Stimulated activated CD4-positive, alpha-beta T cell treated with anti-CD3 and anti-CD28 coated beads, Interleukin-1b, Interleukin-23, amount 100 ng/mL, for 4 hours (primary cell): ENCODE measurements at places on chromosomes 2 and 18.

GRCh38 chr18:75114231-75114764 lies 94.6 kb downstream of the PTGR3 start:
- no peak for DNase-seq

GRCh38 chr18:75247611-75248421 lies 37.2 kb downstream of the TSHZ1 start:
- DNase-seq: no peak

DNA sequence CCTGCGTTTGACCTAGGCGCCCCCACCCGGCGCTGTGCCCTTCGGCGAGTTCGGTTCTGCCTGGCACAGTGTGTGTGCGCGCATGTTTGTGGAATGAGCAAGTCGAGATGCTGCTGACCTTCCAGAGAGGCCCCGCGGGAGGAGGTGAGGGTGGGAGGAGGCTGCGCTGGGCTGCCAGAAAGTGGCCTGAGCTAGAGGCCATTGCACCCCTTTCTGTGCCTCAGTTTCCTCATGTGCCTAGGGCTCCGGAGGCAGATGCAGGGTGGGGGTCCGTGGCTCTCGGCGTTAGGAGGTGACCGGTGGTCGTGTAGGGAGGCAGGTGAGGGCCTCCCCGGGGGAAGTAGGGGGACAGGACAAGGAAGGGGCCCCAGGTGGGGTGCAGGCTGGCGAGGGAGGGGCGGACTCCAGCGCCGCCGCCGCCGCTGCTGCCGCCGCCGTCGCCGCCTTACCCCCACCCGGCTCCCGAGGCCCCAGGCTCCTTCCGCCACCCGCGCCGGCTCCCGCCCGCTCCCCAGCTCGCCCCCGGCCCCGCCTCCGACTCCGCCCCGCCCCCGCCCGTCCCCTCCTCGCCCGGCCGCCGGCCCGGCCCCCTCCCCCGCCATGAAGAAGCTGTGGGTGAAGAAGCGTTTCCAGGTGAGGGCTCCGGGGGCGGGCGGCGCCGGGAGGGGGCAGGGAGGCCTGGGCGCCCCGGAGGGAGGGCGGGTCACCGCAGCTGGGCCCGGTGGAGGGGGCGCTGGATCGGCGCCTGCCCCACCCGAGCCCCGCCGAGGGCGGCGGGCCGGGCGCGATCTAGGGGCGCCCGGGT lies 7.0 kb downstream of the SPEG start:
- peak; percentile 59 for DNase-seq

- no peak for DNase-seq
Measured at GRCh38 chr2:15354596-15355366, 206.4 kb downstream of the NBAS start.

DNA sequence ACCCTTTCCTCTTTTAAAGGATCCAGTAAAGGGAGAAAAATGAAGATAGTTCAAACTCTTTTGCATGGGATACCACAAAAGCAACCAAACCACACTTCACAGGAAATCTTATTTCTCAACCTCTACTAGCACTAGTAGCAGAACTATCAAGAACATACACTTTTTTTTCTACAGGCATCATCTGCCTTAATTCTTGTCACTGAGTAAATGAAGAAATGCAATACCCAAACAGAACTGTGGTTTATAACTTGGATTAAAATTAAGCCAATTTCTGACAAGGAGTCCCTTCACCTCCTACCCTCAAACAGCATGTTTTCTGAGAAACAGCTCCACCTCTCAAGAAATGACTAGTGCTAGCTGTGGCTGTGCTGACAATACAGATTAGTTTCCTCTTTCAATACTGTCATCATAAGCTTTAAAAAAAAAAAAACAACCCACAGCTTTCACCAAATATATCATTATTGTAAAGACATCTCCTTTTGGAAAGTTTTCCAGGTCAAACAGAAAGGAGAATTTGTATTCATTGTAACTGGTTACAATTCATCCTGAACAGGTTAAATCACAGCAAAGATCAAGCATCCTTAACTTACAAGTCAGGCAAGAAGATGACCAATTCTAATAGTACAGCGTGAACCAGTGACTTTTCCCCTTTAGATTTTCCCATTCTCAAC lies 44.4 kb downstream of the PTPN2 start:
- no peak for DNase-seq

- DNase-seq: no peak
Measured at GRCh38 chr2:207122651-207123334, 43.0 kb downstream of the KLF7 start.

DNA sequence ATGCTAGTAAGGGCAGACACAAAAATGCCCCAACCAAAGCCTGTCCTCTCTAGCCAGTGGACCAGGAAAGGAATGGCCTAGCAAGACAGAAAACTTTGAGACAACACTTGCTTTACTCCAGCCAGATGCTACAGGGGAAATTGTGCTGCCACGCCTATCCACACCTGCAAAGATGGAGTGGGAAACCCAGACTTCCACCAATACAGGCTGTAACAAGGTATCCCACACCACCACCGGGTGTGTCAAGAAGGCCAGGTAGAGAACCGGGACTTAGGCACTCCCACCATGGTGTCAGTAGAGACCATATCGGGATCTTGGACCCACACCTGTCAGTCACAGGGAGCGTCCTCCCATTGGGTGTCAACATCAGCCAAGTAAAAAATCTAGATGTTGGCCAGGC lies 16.2 kb upstream of the ESPNL start:
- DNase-seq: no peak

GRCh38 chr2:240946046-240946445 lies 39.9 kb downstream of the CROCC2 start:
- DNase-seq: no peak

DNA sequence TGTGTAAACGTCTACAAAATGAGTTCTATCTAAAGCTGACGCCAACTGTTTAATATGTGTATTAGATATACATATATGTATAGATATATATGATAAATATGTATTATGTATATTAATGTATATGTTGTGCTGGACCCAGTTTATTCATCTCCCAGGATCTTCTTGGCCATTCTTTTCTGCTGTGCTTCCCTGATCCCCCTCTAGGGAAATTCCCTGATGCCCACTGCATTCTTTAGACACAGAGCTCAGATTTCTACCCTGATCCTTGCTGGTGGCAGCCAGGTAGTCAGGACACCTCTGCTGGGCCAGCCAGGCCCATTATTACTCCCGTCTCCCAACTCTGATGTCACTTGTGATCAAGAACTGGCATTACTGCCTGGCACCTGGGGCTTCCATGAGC lies 292.0 kb downstream of the PTPRM start:
- no peak for DNase-seq

DNA sequence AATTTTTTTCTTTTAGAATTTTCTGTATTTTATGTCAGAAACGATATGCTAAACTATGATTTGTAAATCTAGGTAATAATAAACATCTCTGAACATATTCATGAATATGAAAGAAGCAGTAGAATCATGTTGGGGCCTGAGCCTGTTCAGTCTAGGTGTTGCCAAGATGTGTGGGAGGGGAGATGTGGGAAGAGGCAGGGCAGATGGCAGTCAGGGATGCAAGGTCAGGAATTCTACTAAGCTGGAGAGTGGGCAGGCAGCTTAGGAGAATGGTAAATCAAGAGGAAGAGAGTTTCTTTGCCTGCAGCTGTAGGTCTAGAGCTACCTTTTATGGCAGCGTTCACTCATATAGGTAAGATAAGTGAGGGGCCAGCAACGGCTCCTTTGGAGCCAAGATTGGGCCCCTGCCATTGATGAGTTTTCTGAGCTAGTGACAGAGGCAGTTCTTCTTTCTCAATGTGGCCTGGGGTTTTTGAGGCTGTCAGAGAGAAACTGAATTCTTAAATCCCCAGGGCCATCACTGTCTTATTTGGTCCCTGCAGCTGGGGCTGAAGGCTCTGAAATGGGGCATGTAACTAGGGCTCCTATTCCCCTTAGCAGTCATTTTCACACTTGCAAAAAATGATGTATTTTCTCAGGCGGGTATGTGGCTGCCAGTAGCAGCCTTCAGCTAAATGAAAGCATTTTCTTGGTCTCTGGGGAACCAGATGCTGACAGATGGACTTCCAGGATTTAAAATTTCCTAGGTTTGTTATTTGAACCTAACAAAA lies 232.8 kb downstream of the PIK3C3 start:
- DNase-seq: no peak

DNA sequence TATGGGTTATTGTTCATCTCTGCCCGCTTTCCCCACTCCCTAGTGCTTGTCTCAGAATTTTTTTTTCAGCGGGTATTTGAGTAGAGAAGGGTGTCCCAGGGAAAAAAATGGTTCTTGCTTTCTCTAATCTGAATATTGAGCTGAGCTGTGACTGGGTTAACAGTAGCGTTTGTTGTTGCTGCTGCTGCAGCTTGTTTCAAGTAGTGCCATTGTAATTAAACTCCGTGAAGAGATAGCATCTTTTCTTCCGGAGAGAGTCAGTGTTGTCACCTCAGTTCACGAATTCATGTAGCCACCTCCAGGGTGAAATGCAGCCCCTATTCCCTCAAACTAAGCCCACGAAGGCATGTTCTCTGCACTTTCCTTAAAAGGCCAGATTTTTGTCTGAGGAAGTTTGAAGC lies 1.5 kb upstream of the AAK1 start:
- DNase-seq: no peak

GRCh38 chr2:86436328-86436727 lies 4.8 kb upstream of the KDM3A start:
- DNase-seq: no peak

DNA sequence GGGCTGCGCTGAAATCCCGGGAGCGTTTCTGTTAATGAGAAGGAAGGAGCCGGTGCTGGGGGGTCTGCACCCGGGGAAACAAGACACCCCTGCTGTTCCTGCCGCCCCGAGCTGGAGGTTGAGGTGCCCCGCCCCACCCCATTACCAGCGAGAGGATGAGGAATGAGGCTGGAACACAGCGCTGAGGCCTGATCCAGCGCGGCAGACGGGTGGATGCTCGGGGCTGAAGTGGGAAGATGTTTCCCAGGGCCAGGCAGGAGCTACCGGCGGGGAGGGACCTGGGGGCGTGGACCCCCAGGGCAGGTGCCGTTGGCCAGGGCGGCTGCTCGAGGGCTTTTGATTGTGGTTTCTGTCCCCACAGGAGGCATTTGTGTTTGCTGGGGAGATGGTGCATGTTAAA lies 134.3 kb upstream of the CTDP1 start:
- DNase-seq: no peak

GRCh38 chr2:204026294-204026693 lies 89.7 kb downstream of the ICOS start:
- no peak for DNase-seq

DNA sequence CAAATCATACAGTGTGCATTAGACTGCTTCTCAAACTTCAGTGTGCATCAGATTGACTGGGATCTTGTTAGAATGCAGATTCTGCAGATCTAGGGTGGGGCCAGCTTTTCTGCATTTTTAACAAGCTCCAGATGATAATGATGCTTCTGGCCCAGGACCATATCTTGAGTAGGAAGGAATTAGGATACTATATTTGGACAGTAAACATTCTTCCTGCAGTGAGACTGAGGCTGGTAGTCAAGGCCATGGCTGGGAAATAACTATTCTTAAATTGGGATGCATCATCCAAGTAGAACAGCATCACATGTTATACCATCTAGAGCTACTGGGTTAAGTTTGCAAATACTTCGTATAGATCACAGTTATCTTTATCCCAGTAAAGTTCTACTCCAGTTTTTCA lies 28.4 kb upstream of the ARMC9 start:
- DNase-seq: no peak

- DNase-seq: no peak
Measured at GRCh38 chr2:226813148-226813701, 13.6 kb upstream of the IRS1 start.

DNA sequence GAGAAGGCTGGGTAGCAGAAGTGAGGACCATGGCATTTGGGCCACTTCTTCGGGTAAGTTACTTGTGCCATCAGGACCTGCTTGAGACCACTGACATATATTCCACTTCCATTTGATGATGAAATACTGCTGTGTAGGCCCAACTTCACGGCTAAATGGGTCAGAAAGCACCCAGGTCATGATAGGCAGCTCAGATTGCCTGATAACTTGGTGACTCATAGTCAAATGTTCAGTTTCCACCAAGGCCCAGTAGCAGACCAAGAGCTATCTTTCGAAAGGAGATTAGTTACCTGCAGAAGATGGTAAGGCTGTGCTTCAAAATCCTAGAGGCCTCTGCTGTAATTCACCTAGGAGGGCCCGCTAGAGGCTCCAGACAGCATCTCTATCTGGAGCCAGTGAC lies 31.8 kb upstream of the MEX3C start:
- DNase-seq: no peak

DNA sequence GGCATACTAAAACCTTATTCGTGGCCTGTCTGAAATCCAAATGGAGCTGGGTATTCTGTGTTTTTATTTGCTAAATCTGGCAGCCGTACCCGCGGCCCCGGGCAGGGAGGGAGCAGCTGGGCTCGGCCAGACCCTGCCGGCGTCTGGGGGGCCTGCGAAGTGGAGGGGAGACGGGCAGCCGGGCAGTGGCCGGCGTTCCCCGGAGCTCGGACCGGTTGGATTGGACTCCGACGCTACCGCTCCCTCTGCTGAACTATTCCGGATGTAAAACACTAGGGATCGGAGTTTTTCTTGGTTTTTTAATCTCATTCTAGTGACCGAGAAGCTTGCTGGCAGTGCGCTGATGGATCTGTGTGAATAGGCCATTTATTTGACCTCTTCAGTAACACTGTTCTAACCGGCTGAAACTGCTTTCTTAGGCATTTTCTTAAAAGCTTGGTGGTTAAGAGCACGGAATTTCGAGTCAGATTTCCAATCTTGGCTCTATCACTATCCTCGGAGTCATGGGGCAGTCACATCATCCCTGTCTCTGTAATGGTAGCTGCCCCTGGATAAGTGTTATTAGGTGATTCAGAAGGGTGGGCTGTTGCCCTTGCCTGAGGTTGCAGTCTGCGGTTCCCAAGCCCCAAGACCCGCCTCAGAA lies 694 bp downstream of the UNC50 start:
- no peak for DNase-seq

DNA sequence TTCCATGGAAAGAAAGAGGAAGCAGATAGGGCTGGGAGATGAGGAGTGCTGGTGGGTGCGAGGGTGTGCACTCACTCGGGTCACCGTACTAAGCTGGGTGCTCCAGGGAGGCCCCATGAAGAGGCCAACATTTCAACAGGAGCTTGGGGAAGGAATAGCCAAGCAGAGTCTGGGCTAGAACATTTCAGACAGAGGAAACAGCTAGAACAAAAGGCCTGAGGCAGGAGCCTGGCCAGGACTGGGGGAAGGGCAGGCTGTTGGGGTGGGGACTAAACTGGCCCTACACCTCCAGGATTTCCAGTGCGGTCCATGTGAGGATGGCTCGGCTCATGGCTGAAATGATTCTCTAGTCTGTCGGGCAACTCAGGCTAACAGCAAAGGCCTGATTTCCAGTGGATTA lies 90.8 kb downstream of the ZFP36L2 start:
- DNase-seq: no peak

DNA sequence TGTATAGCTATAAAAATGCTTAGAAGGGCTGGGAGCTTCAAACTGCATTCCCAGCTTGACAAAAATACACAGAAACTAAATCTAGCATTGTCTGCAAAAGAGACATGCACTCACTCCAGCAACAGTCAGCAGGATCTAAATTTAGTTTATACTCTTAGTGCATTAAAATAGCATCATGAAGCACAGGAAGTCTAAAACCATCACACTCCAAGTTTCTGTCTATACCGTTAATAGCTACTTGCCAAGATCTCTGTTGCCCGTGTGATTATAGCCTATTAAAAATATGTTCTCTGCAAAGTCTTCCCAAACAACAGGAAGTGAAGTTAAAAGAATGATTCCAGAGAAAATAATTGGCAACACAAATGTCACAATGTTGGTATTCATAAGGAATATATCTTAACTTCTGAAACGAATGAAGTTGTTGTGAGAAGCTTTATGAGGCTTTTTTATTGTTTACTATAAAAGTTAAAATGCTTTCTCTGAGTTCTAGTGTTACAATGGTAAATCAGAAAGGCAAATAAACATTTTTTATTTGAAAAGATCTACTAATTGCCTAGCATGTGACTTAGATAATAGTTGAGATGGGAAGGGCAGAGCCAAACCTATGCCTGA lies 184.2 kb downstream of the ZNF385B start:
- no peak for DNase-seq
